CD8-positive, alpha-beta memory T cell (primary cell): ENCODE measurements at places on chromosomes 3 and 15.

GRCh38 chr15:95105229-95105628, 873.9 kb downstream of the MCTP2 start:
- no peak for DNase-seq

DNA sequence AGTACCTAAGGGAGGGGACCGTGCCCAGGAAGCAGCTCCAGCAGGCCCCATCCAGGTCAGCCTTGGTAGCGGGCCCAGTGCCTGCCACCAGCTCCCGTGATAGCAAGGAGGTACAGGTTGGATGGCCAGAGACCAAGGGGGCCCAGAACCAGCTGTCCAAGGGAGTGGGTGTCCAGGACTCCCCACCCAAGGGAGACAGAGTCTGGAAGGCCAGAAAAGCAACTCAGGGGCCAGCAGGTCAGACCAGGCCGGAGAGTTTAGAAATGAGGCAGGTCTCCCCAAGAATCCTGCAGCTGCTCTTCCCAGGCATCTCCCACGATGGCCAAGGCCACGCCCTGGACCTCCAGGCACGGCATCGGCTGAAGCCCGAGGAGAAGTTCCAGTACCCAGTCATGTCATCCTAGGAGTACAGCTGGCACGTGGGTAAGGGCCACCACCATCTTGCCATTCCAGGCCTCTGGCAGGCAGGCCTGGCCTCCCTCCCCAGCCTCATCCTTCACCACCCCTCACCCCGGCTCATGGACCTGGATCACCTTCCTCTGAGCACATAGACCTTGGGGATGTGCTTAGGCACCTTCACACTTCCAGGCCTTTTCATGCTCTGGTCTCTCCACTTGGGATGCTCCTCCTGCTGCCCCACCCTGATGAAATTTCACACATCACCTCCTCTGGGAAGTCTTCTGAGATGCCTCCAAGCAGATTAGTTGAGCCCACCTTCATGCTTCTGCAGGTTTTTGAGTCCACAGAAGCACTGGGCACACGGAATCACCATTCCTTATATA, 30.5 kb downstream of the DNASE1L3 start:
- DNase-seq, result no peak

- peak; percentile 1 for DNase-seq
Measured at GRCh38 chr3:171704002-171704401, 106.3 kb downstream of the PLD1 start.

DNA sequence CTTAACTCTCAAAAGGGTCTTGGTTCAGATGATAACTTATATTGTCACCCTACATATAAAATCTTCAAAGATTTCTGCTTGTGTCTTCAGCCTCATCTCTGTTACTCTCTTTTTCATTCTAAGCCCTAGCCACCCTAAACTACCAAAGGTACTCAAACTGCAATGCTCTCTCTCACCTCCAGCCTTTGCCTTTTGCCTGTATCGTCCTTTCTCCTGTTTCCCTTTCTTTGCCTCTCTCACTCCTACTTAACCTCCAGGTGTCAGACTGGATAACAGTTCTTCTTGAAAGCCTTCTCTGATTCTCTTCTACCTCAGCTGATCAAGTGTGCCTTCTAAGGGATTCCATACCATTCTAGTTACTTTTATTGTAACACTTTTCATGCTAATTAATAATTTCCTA, 149.8 kb downstream of the SERPINI1 start:
- DNase-seq, result no peak

- DNase-seq, result no peak
Measured at GRCh38 chr3:58519668-58520402, 17.2 kb downstream of the ACOX2 start.

- DNase-seq, result peak; percentile 56
Measured at GRCh38 chr3:172673210-172673679, 37.6 kb downstream of the NCEH1 start.

DNA sequence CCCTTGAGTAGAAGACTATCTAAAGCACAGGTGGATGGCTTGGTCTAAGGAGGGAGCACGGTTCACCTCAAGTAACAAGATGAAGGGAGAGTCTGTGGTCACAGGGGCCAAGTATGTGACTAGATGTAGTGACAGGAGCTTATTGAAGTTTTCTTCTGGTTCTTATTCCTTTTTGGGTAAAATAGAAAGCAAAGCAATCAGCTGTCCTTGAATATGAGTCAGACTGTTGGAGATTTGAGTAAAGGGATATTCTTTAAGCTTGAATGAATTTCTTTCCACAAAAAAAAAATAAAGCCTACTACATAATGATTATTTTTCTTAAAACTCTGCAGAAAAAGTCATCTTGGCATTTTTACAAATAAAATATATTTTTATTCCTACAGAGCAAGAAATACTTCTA, 1.5 kb upstream of the CNTN6 start:
- no peak for DNase-seq

DNA sequence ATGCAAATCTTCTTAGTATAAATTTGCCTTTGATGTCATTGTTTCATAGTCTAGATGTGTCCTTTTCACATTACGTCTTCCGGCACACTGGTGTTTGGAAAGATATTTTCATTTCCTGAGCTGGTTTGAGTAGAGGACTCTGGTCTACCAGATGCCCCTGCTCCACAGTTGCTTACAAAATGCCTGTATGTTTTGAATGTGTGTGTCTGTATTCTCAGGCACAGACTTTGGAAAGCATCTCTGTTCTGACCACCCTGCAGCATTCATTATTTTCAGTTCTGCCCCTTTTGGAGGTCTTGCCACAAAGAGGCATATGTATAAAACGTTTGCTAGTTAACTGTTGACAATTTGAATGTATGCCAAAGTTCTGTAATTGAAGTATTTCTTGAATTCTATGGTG, 236.0 kb upstream of the GOLIM4 start:
- DNase-seq, result no peak

DNA sequence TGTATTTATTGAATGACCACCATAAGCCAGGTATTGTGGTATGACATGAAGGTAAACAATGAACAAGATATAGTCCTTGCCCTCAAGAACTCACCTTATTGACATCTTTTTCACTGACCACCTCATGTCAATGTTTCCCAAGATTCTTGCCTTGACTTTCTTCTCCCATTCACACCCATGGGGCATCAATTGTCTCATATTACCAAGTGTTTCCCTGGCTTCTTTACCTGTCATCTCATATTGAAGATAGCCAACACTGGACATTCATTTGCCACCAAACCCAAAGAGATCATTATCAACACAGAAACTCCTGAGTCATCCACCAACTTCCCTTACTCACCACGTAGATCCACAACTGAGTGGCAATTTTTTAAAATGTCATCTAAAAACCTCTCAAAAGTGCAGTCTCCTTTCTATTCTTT, 2.2 kb downstream of the EFHB start:
- DNase-seq, result no peak

GRCh38 chr15:88799341-88799740, 3.9 kb upstream of the ACAN start:
- DNase-seq, result no peak

DNA sequence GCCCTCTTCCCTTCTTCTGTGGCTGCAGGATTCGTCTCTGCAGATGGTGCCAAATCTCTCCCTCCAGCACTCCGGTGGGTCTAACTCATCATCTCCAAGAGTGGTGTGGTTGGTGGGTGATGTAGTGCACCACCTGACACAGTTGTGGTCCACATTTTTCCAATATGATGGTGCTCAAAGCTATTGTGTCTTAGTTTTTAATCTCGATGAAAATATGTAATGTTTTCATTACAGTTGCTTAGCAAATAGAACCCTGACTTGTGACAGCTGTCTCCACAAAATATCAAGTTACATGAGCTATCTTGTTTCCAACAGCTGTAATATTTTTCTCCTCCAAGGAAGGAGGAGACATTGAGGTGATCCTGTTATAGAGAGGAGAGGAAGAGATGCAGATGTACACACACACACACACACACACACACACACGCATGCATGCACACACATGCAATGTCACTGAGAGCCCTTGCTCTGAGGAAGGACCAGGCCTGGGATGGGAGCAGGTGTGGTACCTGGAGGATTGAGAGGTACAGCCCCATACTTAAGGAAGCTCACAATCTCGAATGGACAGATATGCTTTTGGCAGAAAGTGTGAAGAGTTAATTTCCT, 15.7 kb upstream of the ESYT3 start:
- DNase-seq, result no peak

GRCh38 chr15:89575146-89575655, at the start of gene TICRR:
Gene TICRR (plus strand): TSS chr15:89575469. CDS start chr15:89575587, 118 bp downstream.
- peak; percentile 97 for DNase-seq

DNA sequence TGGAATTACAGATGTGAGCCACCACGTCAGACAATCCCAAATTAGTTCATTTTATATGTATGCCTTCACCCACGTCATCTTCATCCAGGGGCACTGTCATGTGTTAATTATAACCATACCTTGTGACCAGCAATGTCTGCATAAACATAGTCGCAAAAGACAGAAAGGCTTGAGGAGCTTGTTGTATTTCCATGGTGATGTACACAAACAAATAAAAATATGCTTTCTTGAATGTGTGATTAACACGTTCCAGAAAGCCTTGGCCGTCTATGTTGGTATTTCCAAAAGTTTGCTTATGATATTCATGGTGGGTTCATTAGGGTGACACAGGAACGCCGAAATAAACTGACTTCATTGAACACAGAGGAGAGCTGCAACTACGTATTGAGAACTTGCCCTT, 524.7 kb upstream of the ZNF717 start:
- DNase-seq, result no peak

DNA sequence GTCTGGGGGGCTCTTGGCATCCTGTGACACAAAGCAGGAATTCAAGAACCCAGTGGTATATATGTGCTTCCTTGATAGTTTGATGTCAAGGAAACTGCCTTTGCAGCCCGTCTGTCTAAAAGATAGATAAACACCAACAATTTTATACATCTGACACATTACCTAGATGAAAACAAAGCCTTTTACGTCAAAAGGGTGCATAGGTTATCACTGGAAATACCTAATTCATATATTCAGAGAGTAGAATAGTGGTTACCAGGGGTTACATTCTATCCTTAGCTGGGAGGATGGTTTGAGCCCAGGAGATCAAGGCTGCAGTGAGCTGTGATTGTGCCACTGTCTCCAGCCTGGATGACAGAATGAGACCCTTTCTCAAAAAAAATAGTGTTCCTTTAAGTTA, 356.9 kb upstream of the RASGRP1 start:
- no peak for DNase-seq

GRCh38 chr3:126307591-126308393, 49.4 kb downstream of the KLF15 start:
- no peak for DNase-seq

DNA sequence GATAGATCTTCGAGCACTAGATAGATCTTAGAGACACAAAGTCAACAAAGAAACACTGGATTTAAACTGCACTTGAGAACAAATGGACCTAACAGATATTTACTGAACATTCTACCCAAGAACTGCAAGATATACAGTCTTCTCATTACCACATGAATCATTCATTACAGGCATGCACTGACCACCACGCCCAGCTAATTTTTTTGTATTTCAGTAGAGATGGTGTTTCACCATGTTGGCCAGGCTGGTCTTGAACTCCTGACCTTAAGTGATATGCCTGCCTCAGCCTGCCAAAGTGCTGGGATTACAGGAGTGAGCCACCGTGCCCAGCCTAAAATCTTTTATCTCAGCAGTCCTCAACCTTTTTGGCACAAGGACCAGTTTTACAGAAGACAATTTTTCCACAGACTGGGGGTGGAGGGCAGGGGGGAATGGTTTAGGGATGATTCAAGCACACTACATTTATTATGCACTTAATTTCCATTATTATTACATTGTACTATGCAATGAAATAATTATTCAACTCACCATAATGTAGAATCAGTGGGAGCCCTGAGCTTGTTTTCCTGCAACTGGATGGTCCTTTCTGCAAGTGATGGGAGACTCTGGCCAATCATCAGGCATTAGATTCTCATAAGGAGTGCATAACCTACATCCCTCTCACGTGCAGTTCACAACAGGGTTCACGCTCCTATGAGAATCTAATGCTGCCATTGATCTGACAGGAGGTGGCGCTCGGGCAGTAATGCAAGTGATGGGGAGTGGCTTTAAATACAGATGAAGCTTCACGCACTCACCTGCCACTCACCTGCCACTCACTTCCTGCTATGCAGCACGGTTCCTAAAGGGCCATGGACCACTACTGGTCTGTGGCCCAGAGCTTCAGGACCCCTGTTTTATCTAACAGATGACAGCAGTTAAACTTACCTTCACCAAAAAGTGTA, 21.7 kb downstream of the CSNK1G1 start:
- DNase-seq, result no peak

DNA sequence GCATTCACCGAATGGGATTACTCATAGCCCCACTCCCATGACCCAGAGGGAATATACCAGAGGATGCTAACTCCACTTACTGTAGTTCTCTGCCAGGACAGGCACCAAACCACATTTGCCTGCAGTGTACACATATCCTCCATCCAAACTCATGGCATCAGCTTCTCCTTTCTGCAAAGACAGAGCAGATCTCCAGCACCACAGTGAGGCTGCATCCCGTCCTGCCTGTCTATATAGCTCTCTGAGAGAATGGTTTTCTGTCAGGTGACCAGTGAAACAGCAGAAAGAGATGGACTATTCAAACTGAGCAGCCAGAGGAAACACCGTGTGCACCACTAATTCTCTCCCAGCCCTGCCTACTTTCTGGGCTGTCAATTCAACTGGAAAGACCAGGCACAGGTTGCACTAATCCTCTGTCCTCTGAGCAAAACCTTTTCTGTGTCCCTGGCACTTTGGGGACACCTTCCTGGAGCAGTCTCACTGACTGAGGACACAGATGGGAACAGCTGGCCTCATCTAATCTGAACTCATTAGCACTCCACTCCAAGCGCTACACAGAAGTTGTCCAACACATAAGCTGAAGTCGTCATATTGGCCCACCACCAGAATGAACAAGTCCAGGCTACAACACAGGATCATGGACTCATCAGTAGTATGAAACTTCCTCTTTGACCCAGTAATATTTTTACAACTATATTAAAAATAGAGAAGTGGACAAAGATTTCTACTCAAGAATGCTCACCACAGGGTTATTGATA, 17.3 kb downstream of the LTF start:
- DNase-seq, result no peak

- DNase-seq, result no peak
Measured at GRCh38 chr3:120741837-120742197, 499 bp downstream of the RABL3 start.

GRCh38 chr15:51973220-51973619, 1.6 kb upstream of the LEO1 start:
- DNase-seq, result no peak

DNA sequence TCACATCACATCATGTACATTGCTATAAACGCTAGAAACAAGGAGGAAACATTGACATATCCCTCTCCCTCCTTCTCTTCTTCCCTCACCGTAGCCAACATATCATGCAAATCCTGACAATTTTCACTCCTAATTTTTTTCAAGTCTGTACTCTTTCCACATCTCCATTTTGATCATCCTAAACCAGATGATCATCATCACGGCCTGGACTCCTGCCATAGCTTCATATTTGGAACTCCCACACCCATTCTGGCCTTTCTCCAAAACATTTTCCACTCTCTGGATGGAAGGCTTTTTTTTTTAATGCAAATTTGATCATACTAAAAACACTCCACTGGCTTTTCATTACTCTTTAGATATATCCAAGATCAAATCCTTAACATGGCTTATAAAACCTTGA, 248.0 kb upstream of the CNTN3 start:
- DNase-seq, result no peak

- DNase-seq, result no peak
Measured at GRCh38 chr3:33467786-33468185, 27.6 kb upstream of the UBP1 start.

GRCh38 chr15:38853608-38854007, 289.0 kb upstream of the RASGRP1 start:
- DNase-seq, result peak; percentile 3
